Stimulated activated CD8-positive, alpha-beta memory T cell treated with anti-CD3 and anti-CD28 coated beads, Interleukin-7, amount 100 ng/mL, for 1 hour (primary cell): ENCODE measurements at places on chromosomes 2 and 18.

DNA sequence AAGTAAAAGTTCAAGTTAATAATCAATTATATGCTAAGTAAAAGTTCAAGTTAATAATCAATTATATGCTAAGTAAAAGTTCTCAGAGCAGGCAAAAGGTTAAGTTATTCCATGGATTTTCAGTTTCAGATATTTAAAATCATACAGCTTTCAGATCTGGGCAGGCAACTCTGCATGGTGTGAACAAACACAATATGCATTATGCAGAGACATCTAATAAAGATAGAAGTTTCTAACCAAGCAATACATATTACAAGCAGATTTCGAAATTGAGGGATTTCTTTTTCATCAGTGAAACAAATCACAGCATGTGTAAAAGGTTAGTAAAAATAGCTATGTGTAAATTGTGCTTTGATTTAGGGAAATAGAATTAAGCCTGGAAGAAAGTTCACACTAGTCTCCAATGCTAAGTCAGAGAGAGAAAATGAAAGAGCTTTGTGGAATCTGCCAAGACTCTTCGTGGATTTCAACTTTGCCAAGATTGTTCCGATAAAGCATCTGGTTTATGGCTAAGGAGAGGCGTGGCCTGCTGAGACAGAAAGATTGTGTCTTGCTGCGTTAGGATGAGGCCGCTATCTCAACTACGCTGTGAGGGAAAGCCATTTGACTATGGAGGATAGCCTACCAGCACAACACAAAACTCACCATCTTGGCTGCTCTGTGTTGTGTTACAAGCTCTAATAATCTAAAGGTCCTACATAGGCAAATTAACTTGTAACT lies 60.1 kb upstream of the SLC16A14 start:
- DNase-seq: no peak

DNA sequence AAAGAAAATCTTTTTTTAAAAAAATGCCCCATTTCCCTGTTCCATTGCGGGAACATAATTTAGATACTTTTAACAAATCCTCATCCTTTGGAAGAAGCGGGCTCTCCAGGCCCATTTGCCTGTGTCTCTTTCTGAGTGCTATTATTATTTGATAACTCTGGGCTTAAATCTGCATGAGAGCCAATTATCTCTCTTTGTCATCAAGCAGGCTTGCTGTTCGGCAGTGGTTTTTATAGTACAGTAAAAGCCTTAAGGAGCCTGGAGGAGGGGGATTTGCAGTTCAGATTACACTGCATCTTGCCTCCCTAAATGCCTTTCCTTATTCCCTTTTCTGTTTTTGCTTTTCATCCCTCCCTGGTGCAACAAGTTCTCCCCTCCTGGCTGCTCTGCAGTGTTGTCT lies 50.6 kb downstream of the CELF4 start:
- DNase-seq: no peak

DNA sequence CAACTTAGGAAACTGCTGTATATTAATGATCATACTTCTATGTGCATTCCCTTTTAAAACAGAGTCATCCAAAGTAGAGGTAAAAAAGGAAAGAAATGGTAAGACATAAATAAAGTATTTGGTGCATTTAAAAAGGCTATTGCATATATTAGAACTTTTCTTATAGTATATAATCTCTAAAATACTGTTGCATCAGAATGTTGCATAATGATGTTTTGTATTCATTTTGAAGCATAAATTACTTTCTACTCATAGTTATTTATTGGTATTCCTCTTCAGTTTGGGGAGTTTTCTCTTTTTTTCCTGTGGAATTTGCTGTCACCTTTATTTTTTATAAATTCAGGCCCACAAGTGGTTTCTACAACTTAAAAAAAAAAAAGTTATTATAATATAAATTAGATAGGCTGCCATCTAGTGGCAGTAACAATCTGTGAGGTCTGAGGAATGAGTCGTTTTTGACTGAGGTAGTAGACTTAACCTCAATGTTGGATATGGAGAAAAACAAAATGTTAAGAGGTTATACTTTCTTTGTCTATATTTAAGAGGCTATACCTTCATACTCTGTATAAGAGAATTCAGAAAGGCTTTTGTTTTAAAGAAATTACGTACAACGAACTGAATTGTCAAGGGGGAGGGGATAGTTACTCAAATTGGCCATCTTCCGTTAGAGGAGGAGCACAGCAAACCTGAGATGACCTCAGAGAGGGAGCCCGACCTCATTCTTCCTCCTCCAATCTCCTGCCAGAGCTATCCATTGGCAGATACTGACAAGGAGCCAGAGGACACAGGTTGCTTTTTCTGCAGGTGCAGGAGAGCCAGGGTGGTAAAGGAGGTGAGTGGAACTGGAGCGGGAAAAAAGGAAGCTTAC lies 23.8 kb downstream of the ANKAR start:
- DNase-seq: no peak

DNA sequence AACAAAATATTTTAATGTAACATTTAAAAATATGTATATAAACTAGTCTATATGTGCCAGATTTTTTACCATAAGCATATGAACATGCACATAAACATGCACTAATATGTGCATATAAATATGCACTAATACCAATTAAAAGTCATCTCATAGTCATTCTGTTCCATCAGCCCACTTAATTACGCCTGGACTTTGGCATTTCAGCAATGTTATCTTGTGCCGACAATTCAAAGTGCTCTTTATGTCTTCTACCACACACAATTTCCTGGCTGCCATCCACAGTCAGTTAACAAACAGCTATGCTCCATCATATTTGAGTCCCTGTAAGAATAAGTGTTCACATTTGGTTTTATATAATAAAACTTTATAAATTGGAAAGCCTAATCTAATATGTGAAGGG lies 92.6 kb upstream of the TSPYL6 start:
- DNase-seq: no peak

- no peak for DNase-seq
Measured at GRCh38 chr2:19857806-19858205, 44.0 kb downstream of the TTC32 start.

DNA sequence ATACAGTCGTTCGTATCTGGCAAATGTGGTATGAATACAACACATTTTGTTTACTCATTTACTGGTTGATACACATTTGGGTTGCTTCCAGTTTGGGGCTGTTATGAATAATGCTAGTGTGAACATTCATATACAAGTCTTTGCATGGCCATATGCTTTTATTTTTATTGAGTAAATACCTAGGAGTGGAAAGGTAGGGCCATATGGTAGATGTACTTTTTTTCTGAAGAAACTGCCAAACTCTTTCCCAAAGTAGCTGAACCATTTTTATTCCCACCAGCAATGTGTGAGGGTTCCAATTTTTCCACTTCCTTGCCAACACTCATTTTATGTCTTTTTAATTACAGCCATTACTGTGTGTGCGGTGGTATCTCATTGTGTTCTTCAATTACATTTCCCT lies 496.2 kb upstream of the NRXN1 start:
- no peak for DNase-seq

GRCh38 chr18:79637921-79638909 lies 41.4 kb upstream of the CTDP1 start:
- no peak for DNase-seq

DNA sequence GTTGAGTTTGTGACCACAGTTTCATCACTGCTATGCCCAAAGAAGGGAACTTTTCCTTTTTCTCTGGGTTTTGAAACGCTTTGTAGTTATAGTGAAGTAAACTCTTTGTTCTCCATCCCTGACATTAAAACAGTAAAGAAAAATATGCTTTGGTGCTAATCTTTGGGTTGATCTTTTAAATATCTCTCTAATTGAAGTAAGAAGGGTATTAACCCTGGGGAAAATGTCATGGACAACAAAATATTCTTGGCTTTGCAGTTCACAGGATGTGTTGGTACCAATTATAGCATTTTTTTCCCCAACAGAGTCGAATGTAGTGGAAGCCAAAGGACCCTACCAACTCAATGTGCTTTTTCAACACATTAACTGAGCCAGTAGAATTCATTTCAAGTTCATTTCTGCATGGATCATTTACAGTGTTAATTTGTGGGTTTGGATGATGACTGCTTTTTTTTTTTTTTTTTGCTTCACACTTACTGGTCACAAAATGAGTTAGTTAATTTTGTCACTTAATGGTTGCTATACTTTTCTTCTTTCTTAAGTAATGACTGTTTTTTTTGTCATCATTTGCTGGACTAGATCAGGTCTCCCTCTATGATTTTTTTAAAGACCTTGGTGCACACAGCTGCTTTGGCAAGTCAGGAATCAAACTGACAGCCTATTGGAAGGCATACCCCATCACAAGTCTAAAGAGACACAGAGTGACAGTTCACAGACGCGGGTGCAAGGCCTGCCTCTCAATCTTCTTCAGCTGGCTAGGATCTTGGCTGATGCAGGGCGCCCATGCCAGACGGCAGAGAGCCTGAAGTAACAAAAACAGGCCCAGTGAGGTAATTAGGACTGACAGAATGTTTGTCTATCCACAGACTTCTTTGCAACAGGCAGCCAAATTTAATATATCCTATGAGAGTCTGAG lies 98.8 kb upstream of the MMADHC start:
- no peak for DNase-seq

GRCh38 chr2:16281451-16282335 lies 341.3 kb downstream of the MYCN start:
- DNase-seq: no peak

- DNase-seq: no peak
Measured at GRCh38 chr18:25001803-25002202, 350.2 kb downstream of the ZNF521 start.

DNA sequence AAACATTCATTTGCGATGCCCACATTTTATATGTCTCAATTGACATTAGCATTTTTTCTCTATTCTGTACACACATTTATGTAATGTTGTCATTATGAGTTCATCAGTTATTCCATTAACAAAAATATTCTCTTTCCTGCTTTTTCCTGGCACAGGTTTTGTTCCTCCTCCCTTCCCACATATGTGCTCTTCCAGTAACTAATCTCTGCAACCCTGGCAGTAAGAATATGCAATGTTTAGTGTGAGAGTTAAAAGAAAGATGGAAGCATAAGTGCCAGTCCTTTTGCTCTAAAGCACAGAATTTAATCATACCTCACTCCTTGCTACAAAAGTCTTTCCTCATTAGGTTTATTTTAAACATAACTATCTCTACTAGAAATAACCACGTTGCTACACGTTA lies 155.8 kb upstream of the ERBB4 start:
- no peak for DNase-seq

- DNase-seq: no peak
Measured at GRCh38 chr2:222272446-222273015, 26.3 kb downstream of the PAX3 start.

GRCh38 chr18:32764611-32765244 lies 8.1 kb downstream of the KLHL14 start:
- no peak for DNase-seq

GRCh38 chr2:6068429-6068828 lies 376.2 kb downstream of the SOX11 start:
- DNase-seq: no peak

- no peak for DNase-seq
Measured at GRCh38 chr2:39623917-39624316, 41.8 kb upstream of the TMEM178A start.
